ENCODE measurements at places on chromosomes 3 and 15.
A peak's percentile ranks its signal among the peaks of the same experiment; 100 is the strongest.

- no peak for DNase-seq
These were observed 42.4 kb downstream of the RAB6B start for GRCh38 chr3:133853063-133853924.

- DNase-seq = no peak
These were observed 29.9 kb upstream of the SPSB4 start for GRCh38 chr3:141021261-141021660.

DNA sequence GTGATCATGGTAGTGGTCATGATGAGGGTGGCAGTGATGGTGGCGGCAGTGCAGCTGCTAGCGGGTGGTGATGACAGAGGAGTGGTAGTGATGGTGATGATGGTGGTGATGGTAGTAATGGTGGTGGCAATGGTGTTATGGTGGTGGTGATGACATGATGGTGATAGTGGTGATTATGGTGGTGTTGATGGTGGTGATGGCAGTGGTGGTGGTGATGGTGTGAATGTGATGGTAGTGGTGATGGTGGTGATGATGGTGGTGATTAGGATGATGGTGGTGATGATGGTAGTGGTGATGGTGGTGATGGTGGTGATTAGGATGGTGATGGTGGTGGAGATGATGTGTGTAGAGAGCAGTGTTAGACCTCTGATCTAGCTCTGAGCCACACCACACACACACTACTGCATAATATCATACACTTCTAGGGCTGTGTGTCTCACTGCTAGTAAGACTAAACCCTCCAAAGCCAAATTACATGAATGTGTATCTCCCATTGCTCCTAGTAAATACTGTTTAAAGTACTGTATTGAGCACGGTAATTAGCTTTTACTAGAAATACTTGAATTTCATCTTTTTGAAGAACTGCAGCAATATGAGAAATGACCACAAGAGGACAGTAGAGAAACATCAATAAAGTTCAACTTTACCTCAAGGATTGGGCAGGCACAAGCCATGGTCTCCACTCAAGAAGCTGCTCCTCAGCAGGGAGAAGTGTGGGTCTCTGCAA, 28.8 kb downstream of the TMED3 start:
- DNase-seq = peak; percentile 41

DNA sequence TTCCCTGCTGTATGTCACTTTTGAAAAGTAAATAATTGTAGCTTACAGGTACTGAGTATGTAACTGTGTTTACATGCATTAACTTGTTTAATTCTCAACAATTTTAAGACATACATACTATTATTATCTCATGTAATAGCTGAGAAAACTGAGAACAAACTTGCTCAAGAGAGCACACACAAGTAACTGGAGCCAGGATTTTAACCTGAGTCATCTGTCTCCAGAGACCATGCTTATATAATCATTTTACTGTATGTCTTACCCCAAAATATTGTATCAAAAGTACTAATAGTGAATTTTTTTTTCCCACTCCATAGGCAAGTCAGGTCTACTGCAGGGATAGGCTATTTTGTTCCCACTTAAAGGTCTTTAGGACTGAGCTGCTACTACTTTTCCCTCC, 95.4 kb downstream of the FEZF2 start:
- DNase-seq = no peak

DNA sequence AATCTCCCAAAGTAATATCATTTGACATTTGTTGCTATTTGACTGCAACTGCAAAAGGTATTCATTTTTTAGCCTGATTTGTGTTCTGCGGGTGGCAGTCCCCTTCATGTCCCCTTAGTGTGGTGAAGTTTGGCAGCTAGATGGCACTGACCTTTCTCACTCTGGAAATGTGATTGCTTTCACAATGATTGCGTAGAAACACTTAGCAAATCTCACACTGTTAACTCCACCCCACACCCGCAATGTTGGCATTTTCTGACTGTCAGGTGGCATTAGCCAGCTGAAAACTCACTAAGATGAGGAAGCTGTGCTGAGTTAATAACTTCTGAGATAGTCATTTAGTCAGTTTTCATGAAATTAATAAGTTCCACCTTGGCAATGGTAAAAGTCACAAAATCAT, 76.9 kb downstream of the TRIM69 start:
- no peak for DNase-seq

GRCh38 chr15:61527836-61528580, 298.9 kb upstream of the RORA start:
- DNase-seq = no peak

DNA sequence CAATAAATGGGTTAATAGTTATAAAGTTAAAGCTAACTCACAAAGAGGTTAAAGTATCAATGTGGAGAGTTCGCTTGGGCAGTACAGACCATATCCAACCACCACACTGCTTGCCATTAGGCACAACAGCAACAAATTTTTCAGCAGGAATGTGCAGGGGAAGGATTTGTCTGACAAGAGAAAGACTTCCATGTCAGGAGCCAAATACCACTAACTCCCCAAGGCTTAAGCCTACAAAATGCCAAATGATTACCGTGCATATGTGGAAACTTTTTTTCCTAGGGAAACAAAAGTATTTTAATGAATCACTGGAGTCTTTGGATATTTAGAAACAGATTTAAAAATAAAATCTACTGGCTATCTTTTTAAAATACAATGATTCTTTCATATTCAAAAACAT, 8.1 kb downstream of the VGLL3 start:
- no peak for DNase-seq

GRCh38 chr15:39367596-39367995, 213.3 kb upstream of the THBS1 start:
- DNase-seq = no peak

DNA sequence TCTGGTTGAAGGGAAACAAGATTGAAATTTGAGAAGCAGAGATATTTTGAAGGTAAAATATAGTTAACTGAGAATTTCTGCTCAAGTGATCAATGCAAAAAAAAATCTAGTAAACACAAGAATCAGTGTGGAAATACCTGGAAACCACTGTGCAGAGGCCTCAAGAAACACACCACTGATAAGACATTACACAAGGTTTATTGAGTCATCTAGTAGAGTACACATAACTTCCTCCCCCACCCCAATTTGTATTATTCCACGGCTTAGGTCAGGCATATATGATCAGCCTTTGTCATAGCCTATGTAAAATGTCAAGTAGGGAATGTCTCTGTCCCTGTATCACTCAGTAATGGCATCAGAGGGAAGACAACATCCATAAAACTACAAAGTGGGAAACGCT, 447.8 kb upstream of the BCHE start:
- DNase-seq = no peak

DNA sequence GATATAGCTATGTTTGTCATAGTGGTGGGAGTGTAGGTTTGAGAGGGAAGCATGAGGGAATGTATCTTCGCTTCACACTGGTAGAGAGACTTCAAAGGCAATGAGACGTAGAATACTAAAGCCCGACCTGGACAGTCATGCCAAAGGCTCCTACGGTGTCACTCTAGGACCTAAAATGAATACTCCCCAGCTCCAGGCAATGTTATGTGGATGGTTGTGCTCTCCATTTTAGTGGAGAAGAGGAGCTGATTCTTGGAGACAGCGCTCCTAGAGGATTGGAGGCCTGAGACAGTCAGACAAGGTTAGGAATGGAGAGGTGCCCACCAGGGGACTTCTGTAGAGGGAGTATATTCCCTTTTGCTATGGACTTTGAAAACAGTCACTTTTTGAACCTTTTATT, 260.1 kb downstream of the MEX3B start:
- DNase-seq = no peak

DNA sequence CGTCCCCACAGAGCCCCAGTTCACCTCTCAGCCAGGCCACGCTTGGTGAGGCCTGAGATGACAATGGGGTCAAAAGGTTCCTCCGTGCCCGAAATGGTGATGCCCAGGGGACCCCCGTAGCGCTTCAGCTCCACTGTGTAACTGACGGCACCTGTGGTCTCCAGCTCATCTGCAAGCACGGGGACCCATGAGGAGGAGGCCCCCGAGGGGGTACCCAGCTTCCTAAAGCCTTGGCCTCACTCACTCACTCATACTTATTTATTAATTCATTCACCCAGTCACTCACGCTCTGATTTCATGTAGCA, 30.4 kb downstream of the GRIP2 start:
- no peak for DNase-seq

GRCh38 chr3:155416500-155417118, 123.1 kb upstream of the STRIT1 start:
- DNase-seq = no peak

DNA sequence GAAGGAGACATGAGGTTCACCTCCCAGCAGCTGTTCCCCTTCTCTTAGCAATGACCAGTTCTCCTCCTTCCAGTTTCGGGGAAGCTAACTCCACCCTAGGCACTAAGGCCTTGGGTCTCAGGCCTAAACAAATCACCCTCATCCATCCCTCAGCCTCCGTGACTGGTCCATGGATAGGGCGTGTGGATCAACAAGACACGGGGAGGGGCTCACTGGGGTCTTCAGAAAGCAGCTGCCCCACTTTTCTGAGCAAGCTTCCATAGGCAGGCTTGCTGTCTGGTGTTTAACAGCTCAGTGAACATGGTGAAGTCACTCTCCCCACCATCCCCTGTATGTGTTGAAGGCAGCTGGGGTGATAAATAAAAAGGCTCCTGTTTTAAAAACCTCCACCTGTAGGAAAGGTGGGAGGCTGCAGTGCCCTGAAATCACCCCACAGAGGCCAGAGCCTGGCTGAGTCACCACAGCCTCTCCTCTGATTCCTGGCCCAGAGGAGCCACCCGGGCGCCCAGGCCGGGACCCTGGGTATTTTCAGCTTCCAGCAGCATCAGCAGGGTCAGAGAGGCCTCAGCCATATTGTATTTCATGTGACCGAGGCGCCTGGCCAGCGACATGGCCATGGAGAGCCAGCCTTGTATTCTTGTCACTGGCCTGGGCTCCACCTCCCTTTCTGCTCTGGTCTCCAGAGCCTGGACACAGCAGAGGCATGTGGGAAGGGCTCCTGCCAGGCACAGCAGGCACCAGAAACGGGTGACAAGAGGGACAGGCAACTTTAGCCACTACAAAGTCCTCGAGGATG, 60.3 kb upstream of the HERC1 start:
- no peak for DNase-seq

- no peak for DNase-seq
These were observed 23.4 kb downstream of the EDEM1 start for GRCh38 chr3:5210926-5211325.

GRCh38 chr15:71844916-71845315, 34.6 kb downstream of the NR2E3 start:
- no peak for DNase-seq

DNA sequence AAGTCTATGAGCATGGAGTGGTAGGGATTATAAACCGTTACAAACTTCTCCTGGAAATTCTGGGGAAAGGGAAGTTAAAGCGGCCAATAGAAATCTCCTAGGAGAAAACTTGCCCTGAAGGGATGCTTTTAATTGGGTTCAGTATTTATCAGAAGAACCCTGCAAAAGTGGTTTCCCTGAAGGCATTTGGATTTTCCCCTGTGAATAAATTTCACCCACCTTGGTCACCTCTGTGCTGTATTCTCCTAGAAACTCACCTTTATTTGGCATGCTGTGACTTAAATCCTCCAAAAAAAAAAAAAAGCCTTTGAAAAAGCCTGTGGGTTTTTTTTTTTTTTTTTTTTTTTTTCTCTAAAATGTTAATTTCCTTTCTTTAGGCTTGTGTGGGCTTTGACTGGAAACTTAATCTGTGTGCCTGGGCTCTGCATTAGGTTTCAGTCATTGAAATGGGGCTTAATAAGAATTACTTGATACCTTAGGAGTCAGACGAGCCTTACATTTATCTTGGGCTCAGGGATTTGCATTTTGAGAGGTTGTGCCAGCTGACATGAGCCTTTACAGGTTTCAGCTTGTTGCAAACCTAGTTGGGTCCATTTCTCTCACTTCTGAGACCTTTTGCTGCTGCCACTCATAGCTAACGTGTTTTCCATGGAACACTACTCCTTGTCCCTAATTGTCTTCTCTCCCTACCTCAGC, 22.0 kb downstream of the TGFBR2 start:
- no peak for DNase-seq

GRCh38 chr15:64246364-64247189, 83.8 kb upstream of the PPIB start:
- peak; percentile 87 for DNase-seq

- DNase-seq = no peak
These were observed 169.0 kb upstream of the BCL6 start for GRCh38 chr3:187914231-187914630.

DNA sequence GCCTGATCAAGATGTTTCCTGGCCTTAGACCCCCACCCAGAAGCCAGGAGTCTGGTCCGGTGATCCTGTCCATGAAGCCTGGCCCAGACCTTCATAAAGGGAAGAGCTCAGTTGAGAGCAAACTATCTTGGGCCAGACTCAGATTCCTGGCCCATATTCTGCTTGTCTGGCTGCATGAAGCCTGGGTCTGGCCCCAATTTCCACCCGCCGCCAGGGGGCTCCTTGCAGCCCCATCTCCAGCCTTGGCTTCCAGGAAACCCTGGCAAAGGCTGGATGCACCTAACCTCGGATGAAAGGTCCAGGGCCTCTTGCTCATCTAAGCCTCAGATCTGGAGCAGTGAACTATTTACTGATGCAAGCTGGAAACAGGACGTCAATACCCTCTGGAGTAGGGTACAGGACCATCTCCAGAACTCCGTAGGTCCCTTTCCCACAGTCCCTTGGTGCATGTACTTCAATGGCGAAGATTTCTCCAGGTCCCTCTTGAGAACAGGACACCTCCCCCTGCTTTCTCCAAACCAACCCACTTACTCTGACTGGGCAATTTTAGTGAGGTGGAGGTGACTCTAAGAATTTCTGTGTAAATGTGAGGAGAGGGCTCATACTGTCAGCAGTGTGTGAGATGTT, 5.6 kb downstream of the FOXL2 start:
- DNase-seq = peak; percentile 47

GRCh38 chr3:70736009-70736408, 423.6 kb upstream of the MDFIC2 start:
- DNase-seq = no peak

DNA sequence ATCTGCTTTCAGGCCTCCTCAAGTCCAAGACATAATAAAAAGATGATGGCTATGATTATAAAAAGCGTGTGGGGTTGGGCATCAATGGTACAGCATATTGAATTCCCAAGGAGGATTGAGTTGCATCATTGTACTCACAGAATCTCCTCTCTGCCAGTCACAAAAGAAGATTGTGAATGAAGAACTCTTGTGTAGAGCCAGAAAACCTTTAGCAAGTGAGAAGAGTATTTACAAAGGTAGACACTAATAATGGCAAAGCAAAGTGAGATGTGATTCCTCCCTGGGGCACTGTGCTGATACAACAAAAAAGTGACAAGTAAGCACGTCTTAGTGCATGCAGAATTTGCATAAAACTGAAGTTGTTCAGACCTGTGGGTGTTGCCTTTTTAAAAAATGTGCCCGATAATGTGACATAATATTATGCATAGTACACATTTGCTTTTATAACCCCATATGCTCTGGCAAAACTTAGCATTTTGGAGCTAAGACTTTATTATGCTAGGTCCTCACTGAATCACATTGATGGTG, 291.2 kb upstream of the TBC1D5 start:
- no peak for DNase-seq

- DNase-seq = peak; percentile 61
These were observed 32.4 kb downstream of the CD200R1L start for GRCh38 chr3:112814266-112814665.

GRCh38 chr15:73176598-73176997, 124.3 kb downstream of the NEO1 start:
- no peak for DNase-seq
